Fibroblast of the aortic adventitia (primary cell): ENCODE measurements at places on chromosomes 12 and 14. TPM values are rescaled to one million over a fixed set of nuclear protein-coding genes. Genes with fewer than 3 reads are reported as not detected.

FGF23 gene
- not detected in 2 replicates for total RNA-seq

RNASE3 gene
- not detected in 2 replicates for total RNA-seq

OXA1L gene
- 50.9 and 66.4 TPM in 2 replicates for total RNA-seq

ADAMTS20 gene
- not detected in 2 replicates for total RNA-seq

MSRB3 gene
- 36.8 and 55.1 TPM in 2 replicates for total RNA-seq

TBX3 gene
- 5.7 and 12.8 TPM in 2 replicates for total RNA-seq

PLEKHD1 gene
- total RNA-seq: 0.09 TPM in 1 of 2 replicates, not detected in the other

PMEL gene
- total RNA-seq: 0.27 and 0.82 TPM in 2 replicates

- DNase-seq: peak; percentile 88
Measured at GRCh38 chr14:99415496-99416281, 65.0 kb downstream of the SETD3 start.

DNA sequence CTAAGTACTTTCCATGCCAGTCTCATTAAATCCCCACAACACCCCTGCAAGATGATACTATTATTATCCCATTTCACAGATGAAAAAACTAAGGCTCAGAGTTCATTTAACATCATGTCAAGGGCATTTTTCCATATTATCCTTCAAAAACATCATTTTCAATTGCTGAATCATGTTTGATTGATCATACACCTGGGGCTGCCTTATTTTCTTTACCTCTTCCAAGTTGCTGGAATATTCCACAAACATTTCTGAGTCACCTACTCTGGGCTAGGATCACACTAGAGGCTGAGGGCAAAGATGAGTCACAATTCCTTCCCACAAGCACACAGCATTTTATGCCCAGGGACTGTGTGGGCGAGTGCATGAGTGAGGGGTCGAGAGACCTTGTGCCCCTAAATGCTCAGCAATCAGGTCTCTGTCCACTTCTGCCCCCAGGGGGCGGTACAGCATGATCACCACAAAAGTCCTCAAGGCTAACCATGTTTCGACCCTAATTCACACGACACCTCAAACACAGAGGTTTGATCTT, 14.1 kb upstream of the TMEM119 start:
- DNase-seq: peak; percentile 78

DNA sequence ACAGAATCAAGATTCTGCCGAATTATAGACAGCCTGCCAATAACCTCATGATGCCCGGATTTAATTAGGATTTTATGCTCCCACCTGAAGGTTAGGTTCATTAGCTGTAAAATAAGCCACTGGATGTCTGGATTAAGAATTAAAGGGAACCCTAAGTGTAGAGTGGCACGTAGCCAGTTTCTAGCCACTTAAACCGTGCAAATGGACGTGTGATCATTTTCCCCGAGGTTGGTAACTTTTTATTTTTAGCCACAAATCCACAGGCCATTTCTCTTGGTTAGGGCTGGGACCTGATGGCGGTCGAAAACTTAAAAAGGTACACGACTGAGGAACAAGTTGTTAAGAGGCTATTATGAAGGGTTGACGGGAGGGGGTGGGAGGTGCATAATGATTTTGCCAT, 127.3 kb upstream of the TMPO start:
- DNase-seq: no peak

- no peak for DNase-seq
Measured at GRCh38 chr12:113844495-113845210, 121.5 kb downstream of the RBM19 start.

- DNase-seq: no peak
Measured at GRCh38 chr14:32941668-32942065, 3.0 kb downstream of the NPAS3 start.

- DNase-seq: no peak
Measured at GRCh38 chr12:1720494-1720893, 29.6 kb downstream of the ADIPOR2 start.

- no peak for DNase-seq
Measured at GRCh38 chr12:48184549-48184922, 1.1 kb downstream of the CCDC184 start.

- peak; percentile 6 for DNase-seq
Measured at GRCh38 chr12:78457938-78458337, 406.6 kb upstream of the SYT1 start.

GRCh38 chr14:98886982-98887381, 385.0 kb downstream of the BCL11B start:
- DNase-seq: no peak

DNA sequence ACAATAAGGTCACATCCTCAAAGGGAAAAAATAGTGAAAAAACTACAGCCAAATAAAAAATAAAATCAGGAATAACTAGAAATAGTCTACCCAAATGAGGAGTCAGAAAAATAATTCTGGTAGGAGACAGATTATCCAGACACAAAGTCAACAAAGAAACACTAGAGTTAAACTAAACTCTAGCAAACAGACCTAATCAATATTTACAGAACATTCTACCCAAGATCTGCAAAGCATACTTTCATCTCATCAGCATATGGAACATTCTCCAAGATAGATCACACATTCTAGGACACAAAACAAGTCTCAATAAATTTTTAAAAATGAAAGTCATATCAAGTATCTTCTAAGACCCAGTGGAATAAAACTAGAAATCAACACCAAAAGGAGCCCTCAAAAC, 20.4 kb upstream of the TSPAN8 start:
- DNase-seq: no peak

- no peak for DNase-seq
Measured at GRCh38 chr12:46830731-46831334, 5.0 kb upstream of the SLC38A4 start.

GRCh38 chr12:45304514-45305178, 88.8 kb downstream of the ANO6 start:
- DNase-seq: peak; percentile 70

- no peak for DNase-seq
Measured at GRCh38 chr12:75982979-75983660, 48.5 kb downstream of the PHLDA1 start.

DNA sequence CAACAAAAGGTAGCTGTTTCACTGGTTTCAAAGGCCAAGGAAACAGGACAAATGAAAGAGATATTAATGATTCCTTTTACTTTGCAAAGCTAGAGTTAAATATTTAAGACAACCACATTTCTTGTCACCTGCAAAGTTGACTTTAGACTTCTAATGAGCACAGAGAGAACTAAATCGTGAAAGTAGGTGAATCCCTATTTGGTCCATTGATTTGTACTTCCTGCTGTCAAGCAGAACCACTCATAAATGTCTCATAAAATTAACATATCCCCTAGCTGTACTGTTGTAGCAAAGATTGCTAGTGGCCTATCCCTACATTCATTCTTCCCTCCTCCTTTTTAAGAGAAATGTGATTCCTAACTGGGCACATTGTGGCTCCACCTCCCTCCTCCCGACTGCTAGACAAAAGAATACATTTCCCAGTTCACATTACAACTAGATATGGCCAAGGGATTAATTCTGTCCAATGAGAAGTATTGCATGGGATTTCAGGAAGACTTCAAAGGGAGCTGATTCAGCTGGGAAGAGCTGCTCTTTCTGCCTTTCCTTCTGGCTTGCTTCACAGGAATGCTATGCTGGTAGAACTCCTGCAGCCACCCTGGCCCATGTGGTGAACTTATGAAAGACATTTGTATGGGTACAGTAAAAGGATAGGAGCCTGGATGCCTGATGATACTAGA, 227.5 kb upstream of the ABCD2 start:
- peak; percentile 52 for DNase-seq

- no peak for DNase-seq
Measured at GRCh38 chr12:67780580-67781084, 132.1 kb downstream of the DYRK2 start.

DNA sequence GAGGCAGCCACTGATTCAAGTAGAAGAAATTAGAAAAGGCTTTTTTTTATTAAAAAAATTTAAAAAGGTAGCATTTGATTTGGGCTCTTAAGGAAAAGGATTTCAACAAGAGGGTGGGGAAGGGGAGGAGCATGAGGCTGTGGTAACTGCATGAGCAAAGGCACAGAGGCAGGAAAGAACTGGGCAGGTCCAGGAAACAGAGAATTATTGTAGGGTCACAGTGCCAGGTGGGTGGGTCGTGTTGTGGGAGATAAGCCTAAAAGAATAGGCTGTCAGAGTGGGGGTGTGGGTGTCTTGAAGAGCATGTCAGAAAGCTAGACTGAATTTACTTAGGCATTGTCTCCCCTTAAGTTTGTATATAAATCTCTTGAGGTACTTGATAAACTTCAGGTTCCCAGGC, 7.8 kb downstream of the LIMA1 start:
- DNase-seq: peak; percentile 62

- DNase-seq: no peak
Measured at GRCh38 chr12:47601071-47601470, 104.8 kb downstream of the RPAP3 start.

GRCh38 chr12:6052206-6052939, 72.1 kb downstream of the VWF start:
- DNase-seq: no peak

GRCh38 chr12:105927564-105927963, 211.2 kb downstream of the NUAK1 start:
- no peak for DNase-seq
